NCI-H748 treated with DMSO at 0.1 percent for 48 hours (cell line): ENCODE measurements at places on chromosomes 12 and 14.
A peak's percentile ranks its signal among the peaks of the same experiment; 100 is the strongest.

DNA sequence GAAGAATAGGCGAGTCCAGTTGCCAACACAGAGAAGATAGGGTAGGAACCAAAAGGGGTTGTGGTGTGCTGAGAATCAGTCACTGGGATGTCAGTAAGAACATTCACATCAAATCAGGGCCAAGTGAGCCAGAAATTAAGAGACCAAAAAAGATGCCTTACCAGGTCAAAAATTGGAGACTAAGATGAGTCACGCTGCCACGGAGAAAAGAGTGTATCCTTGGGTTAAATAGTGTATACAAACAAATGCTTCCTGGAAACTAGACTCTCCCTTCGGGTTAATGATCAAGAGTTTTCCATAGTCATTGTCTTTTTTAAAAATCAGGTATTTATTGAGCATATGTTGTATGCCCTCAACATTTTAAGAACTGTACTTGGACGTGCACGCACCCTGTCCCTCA lies 45.2 kb upstream of the BAZ1A start:
- no peak for DNase-seq

- no peak for DNase-seq
Measured at GRCh38 chr12:102874819-102875218, 42.2 kb downstream of the PAH start.

DNA sequence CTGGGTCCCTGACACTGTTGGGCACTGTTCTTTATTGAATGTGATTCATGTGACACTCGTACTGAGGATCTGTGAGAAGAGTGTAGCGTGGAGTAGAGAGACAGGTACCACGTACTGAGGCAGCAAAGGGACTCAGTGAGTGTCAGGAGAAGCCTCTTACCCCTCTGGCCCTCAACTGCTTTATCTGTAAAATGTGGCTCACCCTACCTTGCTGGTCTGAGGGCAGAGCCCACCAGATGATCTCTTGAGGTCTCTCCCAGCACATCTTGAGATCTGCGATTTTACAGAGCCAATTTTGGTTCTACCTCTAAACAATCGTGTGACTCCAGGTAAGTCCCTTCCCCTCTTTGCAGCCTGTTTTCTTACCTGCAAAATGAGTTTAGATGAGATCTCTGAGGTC lies 3.1 kb downstream of the CEBPE start:
- DNase-seq = no peak

GRCh38 chr14:21771671-21772070 lies 98.1 kb upstream of the OR4E1 start:
- no peak for DNase-seq

- DNase-seq = no peak
Measured at GRCh38 chr12:1878214-1878613, 40.2 kb downstream of the CACNA2D4 start.

DNA sequence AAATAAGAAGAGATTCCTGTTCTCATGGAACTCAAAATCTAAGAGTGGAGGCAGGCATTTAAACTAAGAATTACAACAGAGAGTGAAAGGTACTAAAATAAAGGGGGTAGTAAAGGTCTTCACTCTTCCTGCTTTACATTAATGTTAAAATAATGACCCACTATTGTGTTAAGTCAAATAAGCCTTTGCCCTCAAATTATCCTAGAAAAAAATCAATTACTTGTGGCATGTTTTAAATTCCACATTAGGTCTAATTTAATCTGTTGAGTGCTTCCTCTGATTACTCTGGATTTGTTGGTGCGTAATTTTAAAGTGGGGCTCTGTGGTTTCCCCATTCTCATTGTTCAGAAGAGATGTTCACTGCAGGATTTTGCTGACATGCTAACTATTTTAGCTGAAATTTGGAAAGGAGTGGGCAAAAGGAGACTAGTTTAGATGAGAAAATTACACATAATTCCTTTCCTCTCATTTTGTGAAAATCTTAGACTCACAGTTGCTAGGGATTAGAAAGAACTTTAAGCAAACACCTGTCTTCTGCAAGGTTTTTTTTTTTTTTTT lies 35.5 kb downstream of the BTG1 start:
- peak; percentile 74 for DNase-seq

- DNase-seq = no peak
Measured at GRCh38 chr12:40181490-40181889, 43.3 kb upstream of the LRRK2 start.

GRCh38 chr14:51636109-51636508 lies 15.6 kb upstream of the FRMD6 start:
- no peak for DNase-seq

DNA sequence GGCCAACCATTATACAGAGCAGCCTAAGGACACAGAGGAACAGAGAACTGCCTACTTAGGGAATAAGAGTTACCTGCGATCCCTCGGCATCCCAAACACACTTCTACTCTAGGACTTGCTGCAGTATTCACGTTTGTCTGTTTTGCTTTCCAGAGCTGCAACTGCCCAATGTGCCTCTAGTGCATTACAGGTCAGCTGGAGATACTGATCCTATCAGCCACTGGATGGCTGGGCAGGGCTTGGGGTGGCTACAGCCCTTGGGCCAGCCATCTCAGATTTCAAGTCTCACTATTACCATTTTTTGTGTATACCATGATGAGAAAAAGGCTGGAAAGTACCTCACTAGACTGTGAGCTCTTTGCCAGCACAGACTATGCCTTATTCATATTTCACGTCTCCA lies 4.6 kb downstream of the ARF3 start:
- no peak for DNase-seq

- DNase-seq = no peak
Measured at GRCh38 chr14:20934148-20934762, 21.0 kb upstream of the RNASE2 start.
